ENCODE measurements at places on chromosomes 4 and X. TPM values are rescaled to one million over a fixed set of nuclear protein-coding genes. Genes with fewer than 3 reads are reported as not detected.

Gene RBM47
- 6.2 TPM for total RNA-seq

Gene SPACA5
- not detected for total RNA-seq

Gene GAB3
- total RNA-seq = 49.5 TPM

Gene MTCP1
- total RNA-seq = 3.2 TPM

Gene TLR2
- 3.5 TPM for total RNA-seq

Gene RAB33A
- total RNA-seq = 18.6 TPM

Gene GLOD5
- total RNA-seq = 0.27 TPM

Gene CT83
- total RNA-seq = not detected

Gene C4orf51
- not detected for total RNA-seq

Gene ZNF674
- total RNA-seq = 3.2 TPM

Gene FRG2
- total RNA-seq = not detected

Gene NPNT
- total RNA-seq = not detected

DNA sequence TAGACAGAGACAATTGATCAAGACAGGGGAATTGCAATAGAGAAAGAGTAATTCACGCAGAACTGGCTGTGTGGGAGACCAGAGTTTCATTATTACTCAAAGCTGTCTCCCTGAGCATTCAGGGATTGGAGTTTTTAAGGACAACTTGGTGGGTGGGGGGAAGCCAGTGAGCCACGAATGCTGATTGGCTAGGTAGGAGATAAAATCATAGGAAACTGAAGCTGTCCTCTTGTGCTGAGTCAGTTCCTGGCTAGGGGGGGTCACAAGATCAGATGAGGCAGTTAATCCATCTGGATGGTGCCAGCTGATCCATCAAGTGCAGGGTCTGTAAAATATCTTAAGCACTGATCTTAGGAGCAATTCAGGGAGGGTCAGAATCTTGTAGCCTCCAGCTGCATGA is 358.6 kb downstream of the GPM6A start:
- DNase-seq = no peak

DNA sequence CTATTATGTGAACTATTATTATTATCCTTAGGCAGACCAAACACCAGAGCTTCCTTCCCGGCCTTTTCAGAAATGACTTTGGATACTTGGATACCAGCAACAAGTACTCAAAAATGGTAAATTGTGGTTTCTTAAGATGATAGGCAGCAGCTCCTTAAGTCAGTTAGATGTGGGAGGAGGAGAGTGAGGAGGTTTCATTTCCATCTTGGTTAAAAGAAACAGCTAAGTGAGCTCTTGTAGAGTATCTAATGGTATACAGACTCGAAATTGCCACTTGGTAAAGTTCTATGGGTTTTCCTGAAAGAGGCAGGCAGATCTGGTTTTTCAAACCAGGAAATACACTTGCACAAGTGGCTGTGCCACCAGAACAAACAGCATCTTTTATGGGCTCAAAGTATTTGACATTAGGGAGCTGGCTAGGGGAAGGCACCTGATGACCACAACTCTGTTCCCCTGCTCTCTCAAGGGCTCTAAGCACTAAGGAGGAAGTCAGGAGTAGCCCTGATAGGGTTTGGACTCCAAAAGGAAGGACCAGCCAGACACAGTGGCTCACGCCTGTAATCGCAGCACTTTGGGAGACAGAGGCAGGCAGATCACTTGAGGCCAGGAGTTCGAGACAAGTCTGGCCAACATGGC is 130.9 kb downstream of the TMEM164 start:
- no peak for DNase-seq

- no peak for DNase-seq
These were observed 380.6 kb upstream of the SPOCK3 start for GRCh38 chr4:167614866-167615265.

DNA sequence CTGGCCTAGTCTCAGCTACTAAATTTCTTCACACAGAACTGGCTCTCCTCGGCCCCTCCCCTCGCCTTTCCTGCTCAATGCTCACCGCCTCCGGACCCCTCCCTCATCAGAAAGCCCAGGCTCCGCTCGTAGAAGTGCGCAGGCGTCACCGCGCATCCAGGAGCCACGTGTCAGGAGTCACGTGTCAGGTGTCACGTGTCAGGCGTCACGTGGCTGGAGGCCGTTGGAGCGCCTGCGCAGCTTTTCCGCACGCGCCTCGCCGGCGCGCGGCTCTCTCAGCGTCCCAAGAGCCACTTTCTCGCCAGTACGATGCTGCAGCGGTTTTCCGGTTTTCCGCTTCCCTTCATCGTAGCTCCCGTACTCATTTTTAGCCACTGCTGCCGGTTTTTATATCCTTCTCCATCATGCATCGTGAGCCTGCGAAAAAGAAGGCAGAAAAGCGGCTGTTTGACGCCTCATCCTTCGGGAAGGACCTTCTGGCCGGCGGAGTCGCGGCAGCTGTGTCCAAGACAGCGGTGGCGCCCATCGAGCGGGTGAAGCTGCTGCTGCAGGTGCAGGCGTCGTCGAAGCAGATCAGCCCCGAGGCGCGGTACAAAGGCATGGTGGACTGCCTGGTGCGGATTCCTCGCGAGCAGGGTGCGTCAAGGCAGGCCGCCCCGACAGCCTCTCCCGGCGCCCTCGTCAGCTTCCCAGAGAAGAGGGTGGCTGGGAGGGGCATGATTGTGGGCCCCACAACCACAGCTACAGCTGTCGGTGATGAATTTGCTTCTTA is at the start of gene SLC25A31:
TSS of gene SLC25A31 (plus strand) at position 259 of the 772 bp plus-strand sequence. CDS start at position 405, 146 bp downstream.
- no peak for DNase-seq

DNA sequence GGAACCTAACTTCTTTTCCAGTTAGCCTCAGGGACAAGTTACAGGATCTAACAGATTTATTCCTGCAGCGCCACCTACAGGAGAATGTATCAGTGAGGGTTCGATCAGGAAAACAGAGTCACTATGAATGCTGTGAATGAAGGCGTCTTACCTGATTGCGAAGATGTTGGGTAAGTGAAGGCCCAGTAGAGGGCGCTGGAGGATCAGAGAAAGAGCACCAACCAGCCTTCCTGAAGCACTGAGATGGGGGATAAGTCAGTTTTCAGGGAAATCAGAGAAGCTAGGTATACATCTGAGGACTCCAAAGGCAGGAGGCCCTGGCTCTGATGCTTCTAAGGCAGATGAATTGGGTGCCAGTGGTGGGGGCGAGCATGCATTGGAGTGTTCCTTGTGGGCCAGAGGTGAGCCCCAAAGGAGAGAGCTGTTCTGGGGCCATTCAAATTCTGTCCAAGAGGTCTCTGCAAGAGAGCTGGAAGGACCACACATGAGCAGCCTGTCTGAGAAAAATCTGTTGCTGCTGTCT is 169.9 kb upstream of the AADAT start:
- no peak for DNase-seq

- DNase-seq = no peak
These were observed 154.1 kb upstream of the FAM241A start for GRCh38 chr4:111991163-111991562.

DNA sequence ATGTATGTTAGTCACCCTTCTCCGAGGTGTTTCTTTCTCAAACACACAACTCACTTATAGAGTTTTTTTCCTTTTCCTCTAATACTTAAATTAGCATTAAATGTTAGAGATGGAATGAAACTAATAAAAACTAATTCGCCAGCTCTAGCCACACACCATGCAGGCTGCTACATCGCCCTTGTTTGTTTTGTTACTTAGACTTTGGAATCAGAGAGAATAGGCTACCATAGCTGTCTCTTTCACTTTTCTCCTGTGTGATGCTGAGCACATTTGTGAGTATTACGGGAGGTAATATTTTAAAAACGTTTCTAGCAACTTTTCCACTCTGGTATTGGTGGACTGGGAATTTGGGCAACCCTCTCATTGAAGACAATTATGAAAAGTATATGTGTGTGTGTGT is 43.5 kb downstream of the ESX1 start:
- no peak for DNase-seq

DNA sequence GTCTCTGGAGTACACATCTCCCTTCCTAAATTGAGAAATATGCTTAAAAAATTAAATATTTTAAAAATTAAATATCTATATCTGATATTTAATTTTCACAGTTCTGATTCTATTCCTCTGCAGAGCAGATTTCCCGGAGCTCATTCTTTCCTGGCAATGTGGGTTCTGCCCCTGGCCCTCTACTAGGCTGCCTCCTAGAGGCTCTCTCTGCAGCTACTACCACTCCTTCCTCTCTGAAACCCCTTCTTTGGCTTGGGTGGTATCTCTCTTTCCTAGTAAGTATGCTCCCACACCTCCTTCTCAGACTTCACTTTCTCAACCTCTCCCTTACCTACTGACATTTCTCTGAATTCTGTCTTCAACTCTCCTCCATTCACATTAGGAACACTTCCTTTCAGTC is 45.3 kb downstream of the RPGR start:
- DNase-seq = no peak

- DNase-seq = no peak
These were observed 92.0 kb upstream of the TNIP3 start for GRCh38 chr4:121255986-121256750.

GRCh38 chrX:116181300-116181699 is 10.8 kb downstream of the AGTR2 start:
- no peak for DNase-seq

DNA sequence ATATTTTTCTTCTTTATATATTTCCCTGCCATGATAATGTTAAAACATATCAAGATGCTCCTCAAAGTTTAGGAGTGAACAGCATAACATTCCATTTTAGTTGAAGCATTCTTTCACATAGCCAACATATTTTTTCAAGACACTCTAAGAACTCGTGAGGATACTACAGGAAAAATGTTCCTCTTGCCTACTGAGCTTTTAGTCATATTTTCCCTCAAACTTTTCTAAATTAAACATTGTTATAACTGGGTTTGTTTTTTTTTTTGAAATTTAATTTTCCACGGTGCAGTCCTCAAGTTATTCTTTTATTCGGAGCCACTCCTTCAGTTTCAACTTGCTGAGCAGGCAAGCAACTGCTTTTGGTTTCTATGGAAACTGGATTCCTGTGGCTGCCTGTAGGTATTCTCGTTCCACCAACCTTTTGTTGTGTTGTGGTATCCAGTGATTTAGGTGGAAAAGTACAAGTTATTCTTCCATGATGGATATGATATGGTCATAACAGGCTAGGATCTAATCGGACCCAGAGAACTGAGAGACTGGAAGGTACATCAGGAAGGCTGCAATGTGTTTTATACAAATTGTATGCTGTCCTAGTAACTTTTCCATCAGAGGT is 248.0 kb downstream of the TRIML1 start:
- DNase-seq = no peak

DNA sequence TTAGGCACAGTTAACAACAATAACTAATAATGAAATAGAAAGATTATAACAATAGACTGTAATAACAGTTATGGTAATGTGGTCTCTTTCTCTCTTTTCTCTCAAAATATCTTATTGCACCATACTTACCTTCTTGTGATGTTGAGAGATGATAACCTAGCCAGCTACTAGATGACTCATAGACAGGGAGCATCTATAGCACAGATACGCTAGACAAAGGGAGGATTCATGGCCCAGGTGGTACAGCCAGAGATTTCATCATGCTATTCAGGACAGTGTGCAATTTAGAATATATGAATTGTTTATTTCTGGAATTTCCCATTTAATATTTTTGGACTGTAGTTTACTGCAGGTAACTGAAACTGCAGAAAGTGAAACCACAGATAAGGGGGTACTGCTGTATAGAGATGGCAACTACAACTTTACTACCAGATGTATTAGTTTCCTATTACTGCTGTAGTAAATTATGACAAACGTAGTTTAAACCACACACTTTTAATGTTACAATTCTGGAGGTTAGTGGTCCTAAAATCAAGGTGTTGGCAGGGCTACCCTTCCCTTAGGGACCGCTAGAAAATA is 41.8 kb upstream of the MAGED1 start:
- no peak for DNase-seq

- DNase-seq = no peak
These were observed 2.7 kb downstream of the LEF1 start for GRCh38 chr4:108166038-108166437.

DNA sequence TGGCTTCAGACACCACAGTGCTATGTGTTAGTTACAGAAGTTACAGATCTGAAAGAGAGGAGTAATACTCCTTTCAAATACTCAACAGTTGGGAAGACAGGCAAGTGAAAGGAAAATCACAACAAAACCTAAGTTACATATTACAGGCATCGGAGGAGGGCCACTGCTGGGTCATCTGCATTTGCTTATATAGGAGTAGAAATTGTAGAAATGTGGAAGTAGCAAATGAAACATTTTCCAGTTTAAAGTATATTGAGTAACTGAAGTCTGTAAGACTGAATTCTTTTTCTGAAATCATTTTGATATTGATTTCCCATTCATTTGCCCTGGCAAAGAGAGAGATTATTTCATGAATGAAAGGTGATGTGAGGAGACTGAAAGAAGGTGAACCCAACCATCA is 201.7 kb downstream of the SPRY1 start:
- no peak for DNase-seq

GRCh38 chr4:83556006-83556707 is 20.2 kb downstream of the GPAT3 start:
- no peak for DNase-seq

GRCh38 chr4:90419124-90419711 is 292.0 kb downstream of the CCSER1 start:
- DNase-seq = no peak

- no peak for DNase-seq
These were observed 78.9 kb downstream of the FAT1 start for GRCh38 chr4:186644737-186645261.

- no peak for DNase-seq
These were observed 304.5 kb upstream of the DIPK2B start for GRCh38 chrX:45505214-45505613.
